ENCODE measurements at places on chromosomes 2 and 18. TPM values are rescaled to one million over a fixed set of nuclear protein-coding genes. Genes with fewer than 3 reads are reported as not detected.
A peak's percentile ranks its signal among the peaks of the same experiment; 100 is the strongest.

GRCh38 chr2:124822516-124822915, 797.4 kb downstream of the CNTNAP5 start:
- DNase-seq: no peak

DNA sequence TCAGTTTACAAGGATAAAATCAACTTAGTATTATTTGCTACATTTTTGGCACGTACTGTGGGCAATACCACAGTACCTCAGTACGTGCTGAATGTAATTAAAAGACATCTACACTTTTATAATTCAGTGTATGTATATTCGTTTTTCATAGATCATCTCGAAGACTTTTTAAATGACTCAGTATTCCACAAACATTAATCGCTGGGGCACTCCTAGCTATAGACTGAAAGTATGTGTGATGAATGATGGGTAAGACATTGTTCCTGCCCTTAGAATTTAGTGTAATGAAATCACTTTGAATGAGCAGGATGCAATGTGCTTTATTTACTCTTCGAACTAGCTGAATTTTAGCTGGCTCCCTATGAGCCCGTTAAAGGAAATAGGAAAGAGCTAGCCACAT, 245.6 kb upstream of the RASGRP3 start:
- DNase-seq: no peak

GRCh38 chr2:3169106-3169870, 208.3 kb downstream of the EIPR1 start:
- peak; percentile 47 for DNase-seq

DNA sequence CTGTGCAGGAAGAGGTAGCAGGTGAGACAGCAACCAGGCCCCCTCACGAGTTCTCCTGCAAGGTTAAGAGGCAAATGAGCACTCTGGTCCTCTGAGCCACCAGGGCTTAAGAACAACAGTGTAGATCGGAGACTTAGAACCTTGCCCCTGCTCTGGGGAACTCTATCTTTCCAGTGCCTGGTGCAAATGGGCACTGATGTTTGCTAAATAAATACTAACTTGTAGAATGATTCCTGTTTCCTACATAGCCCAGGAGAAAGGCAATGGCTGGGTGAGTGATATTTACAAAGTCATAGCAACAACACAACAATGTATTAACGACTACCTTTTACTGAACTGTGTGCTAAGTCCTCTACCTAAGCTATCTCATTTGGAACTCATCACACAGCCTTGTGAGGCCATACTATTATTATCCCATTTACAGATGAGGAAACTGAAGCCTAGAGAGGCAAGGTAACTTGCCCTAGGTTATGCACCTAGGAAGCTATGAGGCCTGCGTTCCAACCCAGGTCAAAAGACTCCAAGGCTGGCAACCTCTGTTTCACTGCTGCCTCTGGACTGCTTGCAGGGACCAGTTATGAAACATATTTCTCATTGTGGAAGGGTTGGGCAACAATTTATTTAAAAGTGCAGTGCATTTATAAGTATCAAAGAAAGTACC, 4.3 kb downstream of the ATP8B1 start:
- no peak for DNase-seq

DNA sequence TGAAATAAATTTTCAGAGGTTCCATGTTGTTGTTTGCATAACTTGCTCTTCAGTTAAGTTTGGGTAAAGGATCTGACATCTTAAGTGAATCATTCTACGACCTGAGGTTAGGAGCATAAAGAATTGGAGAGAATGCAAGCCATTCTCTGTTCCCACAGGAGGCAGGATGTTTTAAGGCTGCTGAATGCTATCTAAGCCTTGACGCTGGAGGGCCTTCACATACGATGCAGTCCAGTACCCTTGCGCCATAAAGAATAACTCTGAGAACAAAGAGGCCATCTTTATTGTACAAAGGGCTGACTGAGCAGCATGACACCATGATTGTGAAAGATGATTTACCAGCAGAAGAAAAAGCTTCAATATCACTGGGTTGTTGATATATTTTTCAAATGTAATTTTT, 198.4 kb downstream of the NYAP2 start:
- DNase-seq: no peak

GRCh38 chr2:193101591-193101990, 906.9 kb upstream of the TMEFF2 start:
- DNase-seq: no peak

DNA sequence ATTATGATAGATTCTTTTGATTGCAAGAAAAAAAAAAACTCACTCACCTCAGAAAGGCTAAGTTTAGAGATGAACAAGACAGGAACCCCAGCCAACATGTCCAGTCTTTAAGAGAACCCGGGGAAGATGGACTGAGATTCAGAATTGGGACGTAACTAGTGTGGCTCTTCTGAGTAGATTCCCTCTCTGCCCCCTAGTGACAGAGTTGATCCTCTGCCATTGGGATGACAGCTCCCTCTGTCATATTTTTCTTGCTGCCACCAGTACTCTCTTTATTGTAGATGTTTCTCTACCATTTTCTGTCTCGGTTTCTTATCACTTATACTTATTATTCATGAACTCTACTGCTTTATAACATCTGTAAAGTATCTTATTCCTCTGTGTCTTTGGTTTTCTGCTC, 77.7 kb downstream of the GULP1 start:
- peak; percentile 56 for DNase-seq

GRCh38 chr2:63569740-63570139, 18.5 kb downstream of the WDPCP start:
- DNase-seq: no peak

DNA sequence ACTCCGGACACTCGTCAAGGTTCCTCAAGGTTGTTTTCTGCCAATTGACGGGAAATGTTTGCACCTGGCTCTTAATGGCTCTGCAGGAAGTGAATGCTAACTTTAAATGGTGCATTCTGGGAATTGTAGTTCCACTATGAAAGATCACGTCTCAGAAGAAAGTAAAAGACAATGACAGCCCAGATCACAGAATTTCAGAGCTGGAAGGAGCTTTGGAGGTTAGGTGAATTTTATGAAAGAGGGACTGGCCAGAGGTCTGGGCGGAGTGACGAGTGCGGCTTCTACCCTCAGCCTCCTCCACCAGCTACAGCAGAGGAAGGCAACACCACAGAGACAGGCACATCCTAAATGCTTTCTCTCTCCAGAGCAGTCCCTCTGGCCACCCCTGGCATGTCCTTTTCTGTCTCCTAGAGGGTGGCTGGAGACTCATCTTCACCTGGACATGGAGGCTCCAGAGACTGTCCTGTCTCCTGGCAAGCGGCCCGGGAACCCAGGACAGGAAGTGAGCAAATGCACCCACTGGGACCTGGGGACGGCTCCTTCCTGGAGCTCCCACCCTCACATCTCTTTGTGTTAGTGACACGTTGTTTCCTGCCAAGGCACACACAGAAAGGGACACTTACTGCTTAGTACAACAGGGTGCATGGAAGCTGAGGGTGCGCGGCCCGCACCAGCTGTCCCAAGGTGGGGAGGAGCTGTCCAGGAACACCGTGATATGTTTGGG, 19.4 kb downstream of the THAP4 start:
- no peak for DNase-seq

DNA sequence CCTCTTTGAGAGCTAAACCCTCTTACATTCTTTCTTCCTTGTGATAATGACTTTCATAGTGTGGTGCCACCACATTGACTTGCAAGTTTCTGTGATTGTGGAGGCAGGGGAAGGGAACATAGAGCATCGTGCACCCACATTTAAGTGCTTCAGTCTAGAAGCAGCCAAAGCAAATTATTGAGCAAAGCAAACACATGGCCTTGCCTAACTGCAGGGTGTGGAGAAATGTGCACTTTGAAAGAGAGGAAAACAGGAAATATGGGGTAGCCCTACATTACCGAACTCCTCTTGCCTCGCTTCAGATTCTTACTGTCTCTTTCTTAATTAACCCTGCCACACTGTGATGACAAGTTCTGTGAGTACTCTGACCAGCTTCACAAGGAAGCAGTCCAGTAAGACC, 814.6 kb downstream of the SLC4A3 start:
- no peak for DNase-seq

DNA sequence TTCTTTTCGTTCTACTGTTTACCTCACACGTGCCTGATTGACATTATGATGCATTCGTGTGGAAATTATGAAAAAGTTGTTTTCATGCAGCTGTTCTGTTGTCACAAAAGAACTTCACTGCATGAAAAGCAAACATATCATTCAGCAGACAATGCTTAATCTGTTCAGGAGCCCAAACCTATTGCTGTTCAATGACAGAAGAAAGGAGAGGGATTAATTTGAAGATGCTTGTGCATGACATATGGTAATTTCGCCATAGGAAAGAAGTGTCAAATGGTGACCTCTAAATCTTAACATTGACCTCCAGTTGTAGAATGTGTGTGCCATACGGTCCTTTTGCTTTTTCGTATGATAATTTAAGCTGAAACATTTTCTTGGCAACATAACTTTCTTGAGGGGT, 124.5 kb downstream of the WDR7 start:
- no peak for DNase-seq

- peak; percentile 59 for DNase-seq
Observed at GRCh38 chr2:190927301-190927700, 46.7 kb downstream of the GLS start.

Gene CD28
- not detected for polyA plus RNA-seq

Gene FSHR
- polyA plus RNA-seq: not detected

Gene KLHL14
- polyA plus RNA-seq: not detected

Gene CD302
- 1.6 TPM for polyA plus RNA-seq

Gene SLC14A1
- polyA plus RNA-seq: 0.05 TPM
